Stimulated activated CD4-positive, alpha-beta T cell treated with anti-CD3 and anti-CD28 coated beads, Interleukin-4, amount 100 ng/mL, for 4 hours (primary cell): ENCODE measurements at places on chromosomes 7 and 10.

- no peak for DNase-seq
These were observed 1.8 kb downstream of the TSC22D4 start for GRCh38 chr7:100476903-100477870.

GRCh38 chr10:94213980-94214379, 148.8 kb downstream of the NOC3L start:
- DNase-seq, result no peak

DNA sequence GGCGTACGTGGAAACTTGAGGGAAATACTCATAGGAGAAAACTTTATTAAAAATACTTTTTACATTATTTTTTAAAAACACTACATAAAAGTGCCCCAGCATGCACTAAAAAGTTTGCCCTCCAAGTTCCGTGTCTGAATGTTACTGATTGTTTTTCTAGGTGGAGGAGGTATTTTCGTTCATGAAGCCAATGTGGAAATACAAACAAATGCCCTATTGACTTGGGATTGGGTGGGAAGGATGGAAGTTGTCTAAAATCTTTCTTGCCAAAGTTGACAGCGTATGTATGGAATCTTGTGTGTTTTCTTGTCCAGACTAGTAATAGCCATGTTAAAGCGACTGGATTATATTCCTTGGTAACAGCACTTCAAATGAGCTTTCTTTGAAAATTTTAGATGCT, 1.2 kb downstream of the PROSER2 start:
- DNase-seq, result no peak

DNA sequence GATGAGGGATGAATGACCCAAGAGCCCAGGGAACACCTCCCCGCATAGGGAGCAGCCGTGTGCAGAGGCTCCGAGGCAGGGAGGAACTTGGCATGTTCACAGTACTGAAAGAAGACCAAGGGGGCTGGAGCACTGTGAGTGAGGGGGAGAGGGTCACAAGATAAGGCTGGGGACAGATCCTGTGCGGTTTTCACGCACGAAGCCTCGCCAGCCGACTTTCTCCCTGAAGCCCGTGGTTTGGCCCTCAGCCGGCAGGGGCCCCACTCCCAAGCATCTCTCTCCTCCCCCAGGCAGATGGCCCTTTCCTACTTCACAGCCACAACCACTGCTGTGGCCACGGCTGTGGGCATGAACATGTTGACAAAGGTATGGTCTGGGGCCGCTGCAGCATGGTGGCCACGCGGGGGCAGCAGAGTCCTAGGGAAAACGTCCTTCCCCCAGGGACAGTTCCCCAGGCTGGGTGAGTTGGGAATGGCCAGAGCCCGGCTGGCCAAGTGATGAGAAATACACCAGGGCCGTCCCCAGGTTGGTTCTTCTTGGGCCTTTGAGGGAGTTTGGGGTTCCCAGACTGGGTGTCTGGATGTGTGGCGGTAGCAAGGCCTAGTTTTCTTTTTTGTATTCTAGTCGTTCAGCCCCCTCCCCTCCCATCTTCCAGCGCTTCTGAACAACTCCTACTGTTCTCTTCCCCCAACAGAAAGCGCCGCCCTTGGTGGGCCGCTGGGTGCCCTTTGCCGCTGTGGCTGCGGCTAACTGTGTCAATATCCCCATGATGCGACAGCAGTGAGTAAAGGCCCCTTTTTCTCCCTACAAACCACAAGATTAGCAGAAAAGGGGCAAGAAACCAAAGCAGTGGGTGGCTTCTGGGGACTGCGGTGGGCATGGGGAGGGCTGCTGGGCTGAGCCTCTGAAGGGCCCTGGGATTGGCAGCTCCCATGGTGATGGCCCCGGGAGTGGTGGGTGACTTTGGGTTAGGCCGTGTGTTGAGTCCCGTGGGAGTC, 14.4 kb upstream of the WBP1L start:
- peak; percentile 49 for DNase-seq

DNA sequence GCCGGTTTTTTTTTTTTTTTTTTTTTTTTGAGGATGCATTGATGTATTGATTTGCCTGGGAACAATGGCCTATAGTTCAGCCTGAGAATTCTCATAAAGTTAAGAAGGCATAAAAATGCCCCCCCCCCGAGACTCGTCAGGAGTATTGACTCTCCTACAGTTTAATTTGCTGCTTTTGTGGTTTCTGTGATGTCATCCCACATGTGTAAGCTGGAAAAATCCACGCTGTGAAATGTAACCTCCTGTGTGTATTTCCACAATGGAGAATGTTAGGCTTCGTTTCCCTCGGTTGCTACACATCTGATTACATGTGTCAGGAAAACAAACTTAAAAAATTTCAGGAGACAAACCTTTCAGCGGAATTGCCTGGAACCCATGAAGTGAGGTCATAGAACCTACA, 117.9 kb downstream of the FANK1 start:
- DNase-seq, result no peak

DNA sequence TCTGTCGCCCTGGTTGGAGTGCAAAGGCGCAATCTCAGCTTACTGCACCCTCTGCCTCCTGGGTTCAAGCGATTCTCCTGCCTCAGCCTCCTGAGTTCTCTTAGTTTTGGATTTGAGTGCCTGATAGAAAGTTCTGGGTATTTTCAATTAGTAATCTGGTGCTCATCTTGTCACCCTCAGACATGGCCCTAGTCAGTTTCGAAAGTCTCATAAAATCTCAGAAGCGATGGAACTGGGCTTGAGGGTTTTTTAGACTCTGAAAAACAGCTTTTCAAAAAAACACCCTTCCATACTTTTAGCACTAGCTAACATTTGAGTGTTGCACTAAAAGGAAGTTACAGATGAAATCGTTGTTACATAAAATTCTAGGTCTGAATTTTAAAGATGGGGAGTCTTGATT, 9.4 kb upstream of the PIP4K2A start:
- DNase-seq, result no peak

GRCh38 chr10:95605163-95605562, 44.0 kb upstream of the SORBS1 start:
- DNase-seq, result no peak

- no peak for DNase-seq
These were observed 224.5 kb downstream of the ZMYND11 start for GRCh38 chr10:359762-360161.

DNA sequence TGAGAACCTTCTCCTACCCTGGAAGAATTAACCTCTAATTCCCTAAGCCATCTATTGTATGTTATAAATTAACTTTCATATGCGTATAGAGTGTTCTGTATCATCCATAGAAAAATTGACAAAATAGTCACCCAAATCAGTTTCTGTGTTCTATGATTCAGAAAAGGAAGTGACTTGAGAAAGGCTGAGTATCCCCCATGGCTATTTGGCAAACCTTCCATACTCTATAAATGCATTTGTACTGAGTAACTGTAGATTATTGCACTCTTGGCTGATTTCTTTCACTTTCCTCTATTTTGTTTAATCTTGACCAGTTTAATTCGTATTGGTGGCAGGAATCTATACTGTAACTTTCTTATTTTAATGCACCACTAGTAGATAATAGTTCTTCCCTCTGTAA, 182.2 kb downstream of the HTR7 start:
- no peak for DNase-seq
